ENCODE measurements at places on chromosomes 1 and 21. TPM values are rescaled to one million over a fixed set of nuclear protein-coding genes. Genes with fewer than 3 reads are reported as not detected.

- no peaks in the 10 kb centered on the region for H3K27me3 ChIP-seq
- no peak for DNase-seq
- H3K27ac ChIP-seq, result no peak overlapping the region
- H3K36me3 ChIP-seq, result no peaks in the 10 kb centered on the region
- H3K4me1 ChIP-seq, result no peaks in the 10 kb centered on the region
- H3K4me3 ChIP-seq, result no peak overlapping the region
Measured at GRCh38 chr1:240811256-240811655, 199.3 kb upstream of the GREM2 start.

DNA sequence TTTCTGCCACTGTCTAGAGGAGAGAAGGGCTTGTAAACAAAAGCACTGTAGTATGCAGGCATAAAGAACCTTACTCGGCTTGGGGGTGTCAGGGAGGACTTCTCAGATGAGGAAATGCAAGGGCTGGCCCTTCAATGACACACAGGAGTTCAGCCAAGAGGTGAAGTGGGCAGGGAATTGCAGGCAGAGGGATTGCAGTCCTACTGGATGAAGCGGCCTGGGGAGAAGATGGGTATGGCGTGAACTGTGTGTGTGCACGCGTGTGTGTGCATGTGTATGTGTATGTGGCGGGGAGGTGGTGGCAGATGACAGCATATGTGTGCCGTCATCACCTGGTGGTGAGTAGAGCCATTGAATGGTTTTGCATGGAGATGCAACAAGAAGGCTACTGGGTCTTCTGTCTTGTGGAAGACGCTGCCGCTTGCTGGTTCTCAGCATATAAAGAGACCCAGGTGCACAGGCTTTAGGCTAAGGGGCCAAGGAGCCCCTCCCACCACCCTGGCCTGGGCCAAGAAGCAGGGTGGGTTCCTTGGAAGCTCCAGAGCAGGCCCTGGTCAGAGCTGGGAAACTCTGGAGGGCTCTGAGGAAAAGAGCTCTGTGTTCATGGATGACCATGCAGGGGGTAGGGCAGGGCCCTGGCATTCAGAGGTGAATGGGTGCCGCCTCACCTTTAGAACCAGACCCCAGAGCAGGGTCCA, 4.1 kb upstream of the EPS8L3 start:
- H3K4me1 ChIP-seq, result peaks cover 38% of the 10 kb centered on the region
- H3K4me3 ChIP-seq, result no peak overlapping the region
- peak; percentile 1 for DNase-seq
- no peaks in the 10 kb centered on the region for H3K36me3 ChIP-seq
- H3K27ac ChIP-seq, result no peak overlapping the region
- H3K27me3 ChIP-seq, result no peaks in the 10 kb centered on the region

DNA sequence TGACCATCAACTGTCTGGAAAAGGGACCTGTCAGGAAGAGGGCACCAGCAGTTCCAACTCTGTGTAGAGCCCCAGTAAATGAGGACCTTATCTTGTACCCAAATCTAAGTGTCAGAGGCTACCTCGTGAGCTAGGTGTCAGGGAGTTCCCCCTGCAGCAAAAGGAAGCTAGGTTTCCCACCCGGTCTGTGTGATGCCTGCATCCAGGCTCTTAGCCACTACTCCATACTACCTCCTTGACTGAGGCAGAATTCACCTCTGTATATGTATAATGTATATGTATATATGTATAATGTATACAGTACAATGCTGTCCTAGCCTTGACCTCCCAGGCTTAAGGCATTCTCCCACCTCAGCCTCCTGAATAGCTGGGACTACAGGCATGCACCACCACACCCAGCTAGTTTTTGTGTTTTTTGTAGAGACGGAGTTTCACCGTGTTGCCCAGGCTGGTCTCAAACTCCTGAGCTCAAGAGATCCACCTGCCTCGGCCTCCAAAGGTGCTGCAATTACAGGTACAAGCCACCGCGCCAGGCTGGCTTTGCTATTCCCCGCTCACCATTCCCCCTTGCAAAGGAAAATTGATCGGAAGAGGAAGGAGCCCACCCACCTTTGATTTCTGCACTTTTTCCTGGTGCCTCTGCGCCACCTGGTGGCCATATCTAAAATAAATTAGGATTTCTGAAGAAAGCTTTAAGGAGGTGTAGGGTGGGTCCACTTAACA, 15.7 kb upstream of the LUZP1 start:
- no peaks in the 10 kb centered on the region for H3K36me3 ChIP-seq
- no peak overlapping the region for H3K27ac ChIP-seq
- peaks cover 14% of the 10 kb centered on the region for H3K4me1 ChIP-seq
- H3K27me3 ChIP-seq, result no peaks in the 10 kb centered on the region

DNA sequence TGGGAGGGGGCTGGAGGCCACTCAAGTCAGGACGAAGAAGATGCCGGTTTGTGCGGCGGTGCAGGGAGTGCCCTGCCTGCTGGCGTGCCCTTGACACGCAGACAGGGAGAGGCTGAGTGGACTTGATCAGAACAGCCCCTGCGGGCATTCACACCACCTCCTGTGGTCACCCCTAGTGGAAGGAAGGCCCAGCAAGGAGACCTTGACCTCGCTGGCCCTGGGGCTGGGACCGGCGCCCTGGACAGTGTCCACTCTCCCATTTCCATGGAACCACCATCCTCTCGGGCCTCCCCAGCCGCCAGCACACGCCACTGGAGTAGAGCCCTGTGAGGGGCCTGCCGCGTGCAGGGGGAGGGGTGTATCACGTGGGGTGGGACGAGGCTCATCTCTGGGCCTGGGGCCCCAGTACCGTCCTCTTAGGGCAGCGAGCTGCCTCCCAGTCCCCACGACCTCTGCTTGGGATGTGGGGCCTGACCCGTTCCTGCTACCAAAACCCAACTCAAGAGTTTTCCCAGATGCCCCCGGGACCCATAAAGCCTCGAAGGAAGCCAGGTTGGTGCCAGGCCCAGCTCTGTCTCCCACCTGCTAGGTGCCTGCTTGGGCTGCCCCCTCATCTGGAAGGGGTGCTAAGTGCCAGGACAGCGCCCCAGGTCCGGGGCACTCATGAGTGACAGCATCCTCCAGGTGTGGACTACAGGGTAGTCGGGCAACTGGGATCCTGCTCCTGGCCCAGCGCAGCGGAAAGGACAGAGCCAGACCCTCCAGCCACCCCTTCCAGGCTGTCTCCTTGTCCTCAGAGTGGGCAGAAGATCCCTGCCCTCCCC, 62.8 kb downstream of the SLX9 start:
- H3K27ac ChIP-seq, result no peak overlapping the region
- peaks cover 4% of the 10 kb centered on the region for H3K4me1 ChIP-seq
- no peak overlapping the region for H3K4me3 ChIP-seq

DNA sequence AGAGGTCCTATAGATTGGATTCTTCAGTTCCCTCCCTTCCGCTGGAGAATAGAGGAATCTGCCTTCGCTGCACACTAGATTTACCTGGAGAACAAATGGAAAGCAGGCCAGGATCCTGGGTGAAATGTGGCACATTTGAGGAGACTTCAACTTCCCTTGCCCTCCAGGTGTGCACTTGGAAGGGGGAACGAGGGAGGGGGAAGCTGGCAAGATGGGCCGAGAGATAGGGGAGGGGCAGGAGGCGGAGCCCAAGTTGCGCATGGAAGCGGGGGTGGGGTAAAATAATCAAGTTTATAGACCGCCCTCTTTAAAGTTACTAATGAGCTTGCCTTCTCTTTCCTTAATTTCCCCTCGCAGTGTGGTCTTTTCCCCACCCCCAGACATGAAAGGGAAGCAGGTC, 155.7 kb upstream of the CAMK1G start:
- H3K36me3 ChIP-seq, result no peaks in the 10 kb centered on the region
- DNase-seq, result no peak
- no peak overlapping the region for H3K4me3 ChIP-seq
- no peaks in the 10 kb centered on the region for H3K27me3 ChIP-seq
- no peak overlapping the region for H3K27ac ChIP-seq

- H3K4me1 ChIP-seq, result peaks cover 16% of the 10 kb centered on the region
- peak; percentile 16 for DNase-seq
- H3K4me3 ChIP-seq, result no peak overlapping the region
- peak overlapping the region; percentile 3 for H3K27ac ChIP-seq
- no peaks in the 10 kb centered on the region for H3K27me3 ChIP-seq
- H3K36me3 ChIP-seq, result no peaks in the 10 kb centered on the region
Measured at GRCh38 chr1:108897865-108898720, 21.3 kb downstream of the GPSM2 start.

GRCh38 chr1:223788746-223789415, 56.9 kb downstream of the TP53BP2 start:
- peaks cover 20% of the 10 kb centered on the region for H3K36me3 ChIP-seq
- H3K27me3 ChIP-seq, result no peaks in the 10 kb centered on the region
- no peak for DNase-seq
- no peaks in the 10 kb centered on the region for H3K4me1 ChIP-seq
- no peak overlapping the region for H3K4me3 ChIP-seq
- no peak overlapping the region for H3K27ac ChIP-seq

Gene CCDC30
- total RNA-seq, result 2.6 TPM

- DNase-seq, result peak; percentile 83
- H3K4me3 ChIP-seq, result peak overlapping the region; percentile 78
- no peaks in the 10 kb centered on the region for H3K27me3 ChIP-seq
- peaks cover 13% of the 10 kb centered on the region for H3K4me1 ChIP-seq
Measured at GRCh38 chr1:87331365-87332241, 2.9 kb downstream of the LMO4 start.

DNA sequence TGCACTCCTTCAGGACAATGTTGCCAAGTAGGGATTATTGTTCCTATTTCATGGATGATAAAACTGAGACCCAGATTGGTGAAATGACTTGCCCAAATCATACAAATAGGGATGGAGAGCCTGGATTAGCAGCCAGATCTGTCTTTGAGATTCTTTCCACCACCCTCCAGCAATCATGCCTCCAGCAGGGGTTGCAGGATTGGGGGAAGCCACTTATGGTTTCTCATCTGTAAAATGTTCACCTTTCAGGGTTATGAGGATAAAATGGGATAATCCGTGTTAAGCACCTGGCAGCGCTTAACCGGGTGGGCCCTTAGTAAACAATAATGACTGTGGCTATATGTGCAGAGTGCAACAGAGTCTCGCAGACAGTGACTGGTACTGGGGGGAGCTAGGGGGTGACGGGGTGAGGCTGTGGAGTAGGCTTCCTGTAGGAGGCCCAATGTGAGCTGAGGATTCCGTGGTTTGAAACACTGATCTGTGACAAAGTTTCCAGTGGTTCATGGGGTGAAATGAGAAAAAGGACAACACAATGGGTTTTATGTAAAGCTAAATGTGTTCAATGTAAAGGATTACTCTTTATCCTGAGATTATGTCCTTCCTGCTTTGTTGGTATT, 33.7 kb upstream of the FOXO6 start:
- H3K27ac ChIP-seq, result no peak overlapping the region
- no peak for DNase-seq
- H3K27me3 ChIP-seq, result no peaks in the 10 kb centered on the region
- H3K36me3 ChIP-seq, result no peaks in the 10 kb centered on the region
- no peaks in the 10 kb centered on the region for H3K4me1 ChIP-seq
- no peak overlapping the region for H3K4me3 ChIP-seq

Gene LRRC42
- 21.1 TPM for total RNA-seq

Gene S100A9
- 42.0 TPM for total RNA-seq

Gene PYCR2
- total RNA-seq, result 37.4 TPM

- H3K4me1 ChIP-seq, result no peaks in the 10 kb centered on the region
- H3K27me3 ChIP-seq, result no peaks in the 10 kb centered on the region
- H3K36me3 ChIP-seq, result no peaks in the 10 kb centered on the region
- DNase-seq, result no peak
Measured at GRCh38 chr1:66506991-66507390, 27.0 kb upstream of the SGIP1 start.

Measured in transverse colon (tissue), 4 donors.